Stimulated activated CD8-positive, alpha-beta memory T cell treated with anti-CD3 and anti-CD28 coated beads, Interleukin-4, amount 100 ng/mL, for 48 hours (primary cell): ENCODE measurements at places on chromosomes 3 and 15.

- no peak for DNase-seq
Measured at GRCh38 chr15:57220205-57220604, 156.1 kb upstream of the CGNL1 start.

GRCh38 chr3:139916271-139916670 lies 18.7 kb upstream of the CLSTN2 start:
- DNase-seq: no peak

DNA sequence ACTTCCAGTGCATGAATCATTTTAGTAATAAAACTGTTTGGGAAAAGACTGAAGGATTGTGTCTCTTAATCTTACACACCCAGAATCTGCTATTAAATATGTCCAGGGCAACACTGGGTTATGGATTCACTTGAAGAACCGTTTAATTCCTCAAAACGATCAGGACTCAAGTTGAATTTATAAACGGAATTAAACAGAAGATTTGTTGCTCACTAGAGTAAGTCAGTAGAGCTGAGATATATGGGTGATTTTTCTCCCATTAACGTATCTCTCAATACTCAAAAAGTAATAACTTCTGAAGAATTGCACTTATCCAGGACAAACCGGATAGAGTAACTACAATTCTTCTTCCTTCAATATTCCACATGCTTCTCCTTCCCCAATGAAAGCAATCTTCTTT lies 41.1 kb upstream of the LIPC start:
- no peak for DNase-seq

GRCh38 chr15:90151989-90152645 lies 49.0 kb upstream of the SEMA4B start:
- no peak for DNase-seq

GRCh38 chr3:107416886-107417285 lies 39.6 kb downstream of the CCDC54 start:
- no peak for DNase-seq

GRCh38 chr3:50401978-50402595 lies 42.8 kb upstream of the TMEM115 start:
- no peak for DNase-seq
